NCI-H748 treated with DMSO at 0.1 percent for 48 hours (cell line): ENCODE measurements at places on chromosomes 3 and 15.

- no peak for DNase-seq
Observed at GRCh38 chr15:42691308-42691707, 45.6 kb downstream of the CDAN1 start.

DNA sequence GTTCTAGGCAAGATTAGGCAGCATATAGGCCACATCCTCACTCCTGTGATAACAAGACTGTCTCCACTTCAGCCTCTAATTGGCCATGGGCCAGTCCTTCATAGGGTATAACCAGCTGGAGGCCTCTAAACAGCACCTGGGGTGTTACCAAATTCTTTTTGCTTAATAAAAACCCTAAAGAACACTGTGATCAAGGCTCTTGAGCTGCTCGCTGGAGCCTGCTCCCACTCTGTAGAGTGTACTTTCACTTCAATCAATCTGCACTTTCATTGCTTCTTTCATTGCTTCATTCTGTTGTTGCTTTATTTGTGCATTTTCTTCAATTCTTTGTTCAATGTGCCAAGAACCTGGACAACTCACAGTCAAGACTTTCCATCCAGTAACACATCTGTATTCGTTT lies 36.2 kb upstream of the TOPBP1 start:
- no peak for DNase-seq

GRCh38 chr15:71290002-71290401 lies 174.7 kb downstream of the THSD4 start:
- DNase-seq = no peak

DNA sequence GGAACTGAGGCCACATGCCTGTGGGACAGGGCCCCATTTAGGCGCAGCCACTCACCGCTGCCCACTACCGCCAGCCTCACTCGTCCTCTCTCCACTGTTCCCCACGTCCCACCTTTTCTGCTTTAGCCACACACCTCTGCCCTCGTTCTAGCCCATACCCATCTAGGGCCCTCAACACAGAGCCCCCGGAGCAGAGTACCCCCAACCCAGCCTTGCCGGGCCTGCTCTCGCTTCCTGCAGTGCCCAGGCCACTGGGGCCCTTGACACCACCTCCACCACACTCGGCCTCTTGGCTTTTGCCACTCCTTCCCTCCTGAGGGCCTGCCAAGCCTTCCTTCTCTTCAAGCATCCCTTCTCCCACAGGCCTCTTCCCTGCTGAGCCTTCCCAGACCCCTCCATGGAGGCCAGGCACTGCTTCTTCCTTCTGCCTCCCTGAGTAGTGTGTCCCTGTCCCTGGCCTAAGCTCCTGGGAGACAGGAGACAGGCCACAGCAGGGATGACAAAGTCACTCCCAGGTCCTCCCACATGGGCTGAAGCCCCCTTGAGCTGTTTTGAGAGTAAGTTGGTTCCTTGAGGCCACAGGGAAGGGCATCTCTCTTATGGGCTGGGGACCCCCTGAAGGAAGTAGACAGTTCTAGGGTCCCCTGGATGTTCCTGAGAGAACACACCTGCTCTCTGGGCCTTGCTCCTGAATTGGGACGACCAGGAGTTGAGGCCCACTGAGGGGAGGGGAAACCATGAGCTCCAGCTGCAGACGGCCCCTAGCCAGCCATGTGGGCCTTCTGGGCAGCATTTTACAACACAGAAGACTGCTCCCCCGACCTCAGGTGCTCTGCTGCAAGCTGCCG lies 4.4 kb downstream of the PRSS50 start:
- no peak for DNase-seq

DNA sequence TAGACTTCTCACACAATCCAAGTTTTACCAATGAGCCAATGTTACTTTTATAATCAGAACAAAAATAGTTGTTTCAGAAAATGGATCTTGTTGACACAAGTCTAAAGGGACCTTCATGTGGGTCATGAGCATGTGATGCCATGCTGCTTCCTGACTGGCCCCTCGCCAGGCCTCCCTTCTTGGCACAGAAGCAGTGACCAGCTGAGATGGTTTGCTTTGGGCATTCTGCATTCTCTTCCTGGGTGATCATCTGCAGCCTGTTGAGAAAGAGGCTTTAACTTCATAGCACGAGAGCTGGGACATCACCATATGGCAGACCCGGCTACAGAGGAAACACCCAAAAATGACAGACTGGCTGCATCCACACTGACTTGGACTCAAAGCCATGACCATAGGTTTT lies 45.7 kb downstream of the TGM4 start:
- no peak for DNase-seq

- DNase-seq = no peak
Observed at GRCh38 chr15:40974879-40975278, 21.6 kb downstream of the CHAC1 start.

DNA sequence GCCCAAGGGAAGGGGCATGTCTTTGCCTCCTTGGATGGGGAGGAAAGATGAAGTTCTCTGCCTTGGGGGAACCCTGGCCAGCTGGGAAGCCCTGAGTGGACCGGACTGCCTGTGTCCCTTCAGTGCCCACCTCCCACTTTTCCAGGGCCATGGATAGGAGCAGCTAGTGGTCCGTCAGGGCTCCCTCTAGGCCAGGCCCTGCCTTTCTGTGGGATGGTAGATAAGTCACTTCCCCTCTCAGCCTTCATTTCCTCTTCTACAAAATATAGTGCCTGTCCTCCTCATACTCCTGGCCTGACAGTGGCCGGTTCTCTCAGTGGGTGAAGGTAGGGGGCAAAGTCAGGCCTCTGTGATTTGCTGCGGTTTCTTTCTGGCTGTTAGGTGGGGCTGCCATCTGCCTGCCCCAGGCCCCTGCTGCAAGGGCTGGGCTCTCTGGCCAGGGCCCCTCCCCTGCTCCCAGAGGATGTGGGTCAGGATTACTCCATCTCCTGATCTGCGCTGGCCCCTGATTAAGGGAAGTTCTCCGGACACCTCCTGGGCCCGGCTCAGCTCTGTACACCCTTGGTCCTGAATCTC lies 1.4 kb downstream of the PLEKHO2 start:
- no peak for DNase-seq
